GM04503 (cell line): ENCODE measurements at places on chromosomes 6 and 20.

DNA sequence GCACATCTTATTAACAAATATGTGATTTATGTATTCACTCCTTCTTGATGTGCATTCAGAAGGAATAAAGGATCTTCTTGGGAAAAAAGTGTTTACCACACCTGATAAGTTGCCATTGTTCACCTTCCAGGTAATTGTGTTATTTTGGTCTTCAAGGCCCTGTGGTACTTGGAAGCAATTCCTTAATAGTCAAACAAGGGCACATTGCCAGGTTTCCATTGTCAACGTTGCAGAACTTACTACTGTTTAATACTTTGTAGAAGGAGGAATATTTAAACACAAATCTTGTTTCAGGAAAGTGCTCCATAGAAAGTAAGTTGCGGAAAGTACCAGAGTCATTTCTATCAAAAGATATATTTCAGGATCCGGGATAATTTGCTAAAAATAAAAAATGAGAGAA is 129.5 kb upstream of the SGK1 start:
- no peak for DNase-seq

DNA sequence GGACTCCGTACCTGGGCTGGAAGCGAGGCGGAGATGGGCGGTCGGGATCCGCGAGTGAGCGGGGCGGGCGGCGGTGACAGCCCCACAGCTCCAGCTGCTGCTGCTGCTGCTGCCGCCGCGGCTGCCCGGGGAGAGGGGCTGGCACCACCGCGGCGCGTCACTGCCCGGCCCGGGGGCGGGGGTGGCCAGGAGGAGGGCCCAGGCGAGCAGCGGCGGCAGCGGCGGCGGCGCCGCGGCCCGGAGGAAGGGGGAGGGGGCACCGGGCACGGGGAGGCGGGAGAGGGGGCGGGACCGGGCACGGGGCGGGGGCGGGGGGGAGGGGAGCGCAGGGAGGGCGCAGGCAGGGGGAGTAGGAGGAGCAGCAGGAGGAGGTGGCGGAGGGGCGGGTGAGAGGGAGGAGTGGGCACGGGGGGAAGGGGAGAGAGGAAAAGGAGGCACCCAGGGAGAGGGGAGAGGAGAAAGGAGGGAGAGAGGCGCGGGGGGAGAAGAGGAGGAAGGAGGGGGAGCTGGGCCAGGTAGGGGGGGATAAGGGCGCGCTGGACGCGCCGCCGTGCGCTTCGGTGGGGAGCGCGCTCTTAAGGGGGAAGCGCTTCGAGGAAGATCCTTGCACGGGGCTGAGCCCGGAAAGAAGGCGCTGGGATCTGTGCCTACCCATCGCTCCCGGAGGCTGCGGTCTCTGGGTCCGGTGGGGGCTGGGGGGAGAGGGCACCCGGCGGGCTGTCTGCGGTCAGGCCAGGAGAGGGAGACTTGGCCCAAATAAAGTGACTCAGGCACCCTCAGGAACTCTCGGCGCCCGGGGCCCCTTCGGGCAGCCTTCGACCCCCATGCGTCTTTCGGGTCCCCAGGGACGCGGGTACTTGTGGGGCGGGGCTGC is 101.5 kb downstream of the NOL4L start:
- DNase-seq = no peak

DNA sequence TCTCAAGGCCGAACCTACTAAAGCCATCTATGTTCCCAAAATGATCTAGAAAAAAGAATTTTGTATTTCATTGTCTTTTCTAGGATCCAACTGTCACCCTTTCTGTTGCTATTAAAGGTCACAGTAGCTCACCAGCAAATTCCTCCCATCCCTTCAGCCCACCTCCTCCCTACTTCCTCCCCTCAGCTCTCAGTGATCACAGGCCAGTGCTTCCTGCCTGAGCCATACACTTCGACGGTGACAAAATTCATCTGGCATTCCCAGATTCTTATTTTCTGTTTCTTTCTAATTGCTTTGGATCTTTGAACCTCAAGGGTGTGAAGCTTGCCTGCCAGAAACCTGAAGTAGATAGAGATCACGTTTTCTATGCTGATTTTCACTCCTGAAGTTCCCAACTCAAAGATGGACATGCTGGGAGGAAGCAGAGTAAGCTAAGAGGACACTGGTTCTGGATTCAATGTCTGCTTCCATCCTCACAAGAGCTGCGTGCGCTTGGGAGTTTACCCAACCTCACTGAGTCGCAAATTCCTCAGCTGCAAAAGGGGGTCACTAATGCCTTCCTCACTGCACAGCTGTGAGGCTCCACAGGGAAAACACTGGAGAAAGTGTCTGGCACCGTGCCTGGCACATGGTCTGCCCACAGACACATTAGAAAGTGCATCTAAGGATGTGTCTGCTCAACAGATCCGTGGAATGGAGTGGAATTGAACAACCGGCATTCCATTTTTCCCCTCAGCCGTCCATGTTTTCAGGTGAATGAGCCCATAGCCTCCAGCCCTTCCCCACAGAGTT is 34.5 kb downstream of the MDGA1 start:
- no peak for DNase-seq

DNA sequence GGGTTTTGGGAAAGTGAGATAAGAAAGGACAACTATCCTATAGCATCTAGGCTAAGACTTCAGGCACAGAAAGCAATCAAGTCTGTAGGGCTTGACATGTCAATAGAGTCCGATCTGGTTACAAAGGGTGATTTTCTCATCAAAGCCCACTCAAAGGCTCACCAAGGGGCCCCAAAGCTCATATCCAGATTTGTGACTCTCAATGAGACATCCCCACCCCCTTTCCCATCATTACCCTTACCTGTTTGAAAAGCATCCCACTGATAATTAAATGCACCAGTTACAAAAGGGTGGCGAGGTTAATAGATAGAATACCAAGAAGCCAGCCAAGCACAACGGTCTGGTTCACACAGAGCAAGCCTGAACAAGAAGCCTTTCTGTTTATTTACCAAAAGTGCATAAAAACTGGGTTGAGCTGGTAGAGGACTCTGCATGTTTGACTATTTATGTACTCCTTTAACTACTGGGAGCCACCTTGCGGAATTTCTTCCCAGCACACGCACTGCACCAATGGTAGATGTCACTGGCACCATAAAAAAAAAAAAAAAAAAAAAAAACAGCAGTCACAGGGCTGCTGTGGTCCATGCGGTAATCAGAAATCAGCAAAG is 6.1 kb downstream of the JAG1 start:
- no peak for DNase-seq

DNA sequence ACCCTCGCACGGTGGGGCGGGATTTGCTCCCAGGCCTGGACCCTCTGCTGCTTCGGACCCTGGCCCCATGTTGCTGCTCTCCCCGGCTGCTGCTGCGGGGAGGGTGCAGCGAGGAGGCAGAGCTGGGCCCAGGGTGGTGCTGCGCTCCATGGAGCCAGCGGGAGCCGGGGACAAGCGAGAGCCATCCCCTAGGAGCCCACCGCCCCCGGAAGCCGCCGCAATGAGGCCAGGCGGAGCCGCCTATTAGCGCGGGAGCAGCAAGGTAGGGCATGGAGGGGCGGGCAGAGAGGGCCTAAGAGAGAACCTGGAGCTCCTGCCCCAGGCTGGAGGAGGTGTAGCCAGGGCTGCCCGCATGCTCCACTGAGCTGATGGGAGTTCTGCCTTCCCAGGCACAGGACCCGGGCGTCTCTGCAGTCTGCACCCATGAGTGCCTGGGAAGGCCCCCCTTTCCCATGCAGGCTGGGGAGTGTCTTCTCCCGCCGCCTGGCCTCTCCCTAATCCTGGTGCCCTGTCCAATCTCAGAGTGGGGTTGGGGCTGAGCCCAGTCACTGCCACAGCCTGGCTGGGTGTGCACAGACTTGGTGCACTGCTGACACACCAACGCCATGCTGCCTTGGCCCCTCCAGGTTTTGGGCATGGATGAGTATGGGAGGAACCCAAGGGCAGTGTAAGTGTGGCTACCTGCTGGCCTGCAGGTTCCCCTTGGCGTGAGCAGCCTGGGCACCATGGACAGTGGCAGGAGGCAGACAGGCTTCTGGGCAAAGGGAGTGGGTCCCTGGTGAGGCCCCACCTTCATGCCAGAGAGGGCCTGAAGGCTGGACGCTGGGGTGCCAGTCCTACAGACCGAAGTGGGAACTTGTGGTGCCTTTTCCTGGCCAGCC is 360.6 kb upstream of the MAP3K7 start:
- DNase-seq = no peak
